Stomach (tissue), 19 donors: ENCODE measurements at places on chromosomes 12 and 14. TPM values are rescaled to one million over a fixed set of nuclear protein-coding genes. Genes with fewer than 3 reads are reported as not detected.

The TOMM20L gene
- total RNA-seq: not detected

DNA sequence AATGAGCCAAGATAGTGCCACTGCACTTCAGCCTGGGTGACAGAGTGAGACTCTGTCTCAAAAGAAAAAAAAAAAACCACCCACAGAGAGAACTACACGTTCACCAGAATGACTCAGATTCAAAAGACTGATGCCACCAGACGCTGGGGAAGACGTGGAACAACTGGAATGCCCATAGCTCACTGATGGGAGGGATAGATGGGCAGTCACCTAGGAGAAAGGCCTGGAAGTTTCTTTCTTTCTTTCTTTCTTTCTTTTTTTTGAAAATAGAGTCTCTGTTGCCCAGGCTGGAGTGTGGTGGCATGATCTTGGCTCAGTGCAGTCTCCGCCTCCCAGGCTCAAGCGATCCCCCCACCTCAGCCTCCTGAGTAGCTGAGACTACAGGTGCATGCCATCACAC, 10.0 kb upstream of the KLC1 start:
- DNase-seq: no peak

DNA sequence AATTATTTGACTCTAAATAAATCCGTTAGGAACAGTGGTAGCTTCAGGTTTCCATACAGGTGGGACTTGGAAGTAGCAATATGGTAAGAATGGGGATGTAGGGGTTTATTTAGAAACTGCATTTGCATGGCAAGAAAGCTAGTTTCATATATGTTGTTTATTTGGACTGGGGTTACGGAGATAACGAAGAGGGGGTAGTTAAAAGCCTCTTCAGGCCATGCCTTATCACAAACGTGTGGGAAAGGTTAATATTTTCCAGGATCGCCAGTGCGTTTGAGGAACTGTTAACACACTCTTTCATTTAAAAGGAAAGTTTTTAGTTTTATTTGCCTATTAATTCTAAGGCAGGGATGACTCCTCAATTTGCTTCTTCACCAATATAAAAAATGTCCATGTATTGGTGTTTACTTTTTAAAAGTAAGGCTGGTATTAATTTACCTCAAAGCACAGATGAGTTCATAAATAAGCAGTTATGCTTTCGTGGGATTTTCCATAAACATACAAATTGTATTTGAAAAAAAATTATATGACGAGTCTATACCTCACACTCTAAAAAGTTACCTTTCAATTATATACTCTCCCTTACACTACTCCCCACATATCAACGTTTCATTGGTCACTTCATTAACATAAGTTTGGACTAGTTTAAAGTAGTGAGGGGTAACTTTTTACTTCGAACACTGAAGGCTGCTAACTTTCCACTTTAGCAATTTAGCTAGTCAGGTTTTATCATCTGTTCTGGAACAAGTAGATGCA, 814 bp downstream of the RAB2B start:
- DNase-seq: no peak

GRCh38 chr12:68479261-68479895, 131.3 kb upstream of the RAP1B start:
- peak; percentile 62 for DNase-seq

- DNase-seq: no peak
These were observed 153.2 kb downstream of the CALM1 start for GRCh38 chr14:90549794-90550641.

The GALNT4 gene
- 6.4 TPM for total RNA-seq

The SLC5A8 gene
- 0.18 TPM for total RNA-seq

The FERMT2 gene
- 191 TPM for total RNA-seq

GRCh38 chr12:116373572-116374206, 96.2 kb upstream of the MED13L start:
- no peak for DNase-seq

DNA sequence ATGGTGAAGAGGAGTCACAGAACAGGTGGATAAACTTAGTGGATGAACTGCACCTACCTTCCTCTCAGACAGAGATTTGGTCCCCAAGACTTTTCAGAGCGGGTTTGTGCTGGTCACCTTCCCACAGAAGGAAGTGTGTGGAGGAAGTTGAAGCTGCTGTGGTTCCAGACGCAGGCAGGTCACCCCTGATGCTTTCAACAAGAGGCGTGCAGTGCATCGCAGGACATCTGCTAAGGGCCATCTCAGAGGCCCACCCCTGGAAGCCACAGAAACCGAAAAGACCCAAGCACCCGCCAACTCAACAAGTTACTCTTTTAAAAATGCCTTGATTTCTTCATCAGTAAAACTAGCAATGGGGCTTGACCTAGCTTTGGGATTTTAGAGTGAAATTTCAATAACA, 1.0 kb upstream of the GPX2 start:
- no peak for DNase-seq

The FOXM1 gene
- 10.6 TPM for total RNA-seq

DNA sequence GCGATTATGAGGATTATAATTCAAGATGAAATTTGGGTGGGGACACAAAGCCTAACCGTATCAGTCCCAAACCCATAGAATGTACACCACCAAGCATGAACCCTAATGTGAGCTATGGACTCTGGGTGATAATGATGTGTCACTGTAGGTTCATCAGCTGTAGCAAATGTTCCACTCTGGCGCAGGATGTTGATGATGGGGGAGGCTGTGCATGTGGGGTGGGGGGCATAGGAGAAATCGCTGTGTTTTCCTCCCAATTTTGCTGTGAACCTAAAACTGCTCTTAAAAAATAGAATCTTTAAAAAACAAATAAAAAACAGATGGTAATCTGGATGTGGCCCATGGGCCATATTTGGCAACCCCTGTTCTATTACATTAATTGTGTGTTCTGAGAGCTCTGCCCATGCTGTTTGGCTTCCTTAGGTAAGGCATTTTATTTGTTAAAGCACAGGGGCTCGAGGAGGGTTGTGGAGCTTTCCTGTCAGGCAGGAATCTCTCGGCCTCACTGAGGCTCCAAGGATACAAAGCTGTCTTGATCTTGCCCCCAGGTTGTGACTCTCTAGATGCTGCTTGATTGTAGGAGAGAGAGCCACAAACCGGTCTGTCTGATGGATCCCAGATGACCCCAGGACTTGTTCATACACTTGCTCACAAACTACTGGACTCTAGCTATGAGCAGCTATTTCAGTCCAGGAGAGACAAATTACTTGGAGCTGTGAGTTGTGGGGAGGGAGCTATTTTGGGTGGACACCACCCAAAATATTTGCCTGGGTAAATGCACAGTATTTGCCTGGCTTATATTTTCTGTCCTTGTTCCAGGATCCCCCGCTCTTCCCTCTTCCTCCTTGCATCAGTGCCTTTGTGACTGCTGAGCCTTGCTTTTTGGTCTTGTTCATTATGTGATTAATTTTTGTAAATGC, 340.2 kb downstream of the MED13L start:
- DNase-seq: no peak

- DNase-seq: no peak
These were observed 132.4 kb downstream of the ZFP36L1 start for GRCh38 chr14:68660495-68660894.

- DNase-seq: peak; percentile 90
These were observed 62.5 kb downstream of the DRAM1 start for GRCh38 chr12:101939856-101940265.

GRCh38 chr12:24854908-24855307, 94.0 kb downstream of the BCAT1 start:
- DNase-seq: no peak

The WIF1 gene
- 10.6 TPM for total RNA-seq

The TARBP2 gene
- total RNA-seq: not detected

The SIRT4 gene
- 5.3 TPM for total RNA-seq

DNA sequence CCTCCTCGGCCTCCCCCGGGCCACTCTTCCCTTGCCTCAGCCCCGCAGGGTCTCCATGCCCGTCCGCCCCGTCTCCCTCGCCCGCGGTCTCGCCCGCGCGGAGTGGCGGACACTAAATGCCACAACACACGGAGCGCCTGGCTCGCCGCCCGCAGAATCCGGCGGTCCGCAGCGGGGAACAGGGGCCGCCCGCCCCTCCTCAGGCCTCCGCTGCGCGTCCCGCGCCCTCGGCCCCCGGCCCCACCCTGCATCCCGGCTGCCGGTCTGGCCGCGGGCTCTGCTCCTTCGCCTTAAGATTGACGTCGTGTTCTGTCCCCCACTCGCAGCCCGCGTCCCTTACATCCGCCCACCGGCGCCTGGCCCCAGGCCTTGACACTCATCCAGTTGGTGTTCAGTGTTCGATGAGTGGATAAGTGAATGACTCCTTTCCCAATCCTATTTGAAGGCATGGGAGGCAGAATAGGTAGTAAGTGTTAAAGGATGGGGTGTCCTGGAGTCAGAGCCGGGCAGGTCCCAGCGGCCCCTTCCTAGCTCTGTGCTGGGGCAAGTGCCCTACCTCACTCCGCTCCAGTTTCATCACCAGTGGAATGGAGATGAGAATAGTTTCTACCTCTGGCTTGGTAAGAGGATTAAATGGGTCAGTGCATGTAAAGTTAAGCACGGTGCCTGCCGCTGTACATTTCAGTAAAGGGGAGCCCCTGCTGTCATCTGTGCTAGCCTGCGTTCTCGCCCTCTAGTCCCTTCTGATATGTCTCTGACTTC, 622 bp downstream of the TECPR2 start:
- peak; percentile 73 for DNase-seq
